ENCODE measurements at places on chromosomes 11 and 22.

- DNase-seq, result no peak
These were observed 4.1 kb downstream of the C11orf21 start for GRCh38 chr11:2297623-2298030.

DNA sequence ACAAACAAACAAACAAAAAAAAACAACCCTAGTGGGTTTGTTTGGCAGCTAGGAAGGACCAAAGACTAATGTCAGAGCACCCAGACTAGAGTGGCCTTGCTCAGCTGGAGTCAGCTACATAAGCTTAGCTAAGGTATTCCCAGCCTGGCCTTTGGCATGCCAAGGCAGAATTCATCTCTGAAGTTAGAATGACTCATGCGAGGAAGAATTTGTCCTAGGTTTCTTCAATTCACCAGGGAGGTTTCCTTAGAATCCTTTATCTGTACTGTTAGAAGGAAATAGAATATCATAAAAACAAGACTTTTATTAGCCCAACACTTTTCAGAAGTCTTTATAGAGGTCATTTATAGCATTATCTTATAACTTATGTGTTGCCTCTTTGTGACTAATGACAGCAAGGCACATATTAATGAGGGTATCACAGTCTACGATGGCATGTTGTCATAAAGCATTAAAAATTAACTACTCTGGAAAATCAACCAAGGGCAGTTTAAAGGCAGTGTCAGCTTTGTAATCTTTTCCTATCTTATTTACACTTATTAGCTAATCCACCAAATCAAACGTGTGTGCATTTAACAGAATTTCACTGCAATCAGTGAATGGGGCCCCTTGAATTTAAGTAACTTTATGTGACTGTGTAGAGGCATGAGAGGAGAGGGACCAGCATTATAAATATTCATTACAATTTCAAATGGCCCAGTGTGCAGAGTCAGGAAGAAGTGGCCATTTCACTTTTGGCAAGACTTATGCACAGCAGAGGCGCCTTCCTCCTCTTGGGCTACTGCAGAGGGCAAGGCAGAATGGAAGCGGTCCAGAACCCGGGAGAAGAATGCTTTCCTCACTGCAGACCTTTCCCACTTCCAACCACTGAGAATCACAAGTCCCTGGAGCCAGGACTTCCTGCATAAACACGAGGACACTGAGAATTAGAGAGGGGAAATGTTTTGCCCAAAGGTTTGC, 36.3 kb downstream of the SLC5A1 start:
- DNase-seq, result no peak

DNA sequence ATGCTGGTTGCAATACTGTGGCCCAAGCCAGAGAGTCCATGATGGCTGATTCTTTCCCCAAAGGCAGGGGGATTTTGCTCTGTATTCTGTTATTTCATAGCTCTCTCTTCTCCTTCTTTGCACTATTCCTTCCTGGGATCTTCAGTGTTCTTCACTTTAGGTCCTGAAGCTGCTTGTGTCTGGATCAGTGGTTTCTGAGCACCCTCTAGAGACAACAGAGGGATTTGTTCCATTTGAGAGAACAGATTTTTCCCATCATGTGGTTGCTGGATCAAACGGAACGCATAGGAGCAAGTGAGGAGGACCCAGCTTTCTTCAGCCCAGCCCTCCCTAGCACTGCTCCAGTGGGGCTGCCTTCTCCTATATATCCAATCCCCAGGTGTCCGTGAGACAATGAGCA, 68.7 kb upstream of the SYN3 start:
- no peak for DNase-seq

DNA sequence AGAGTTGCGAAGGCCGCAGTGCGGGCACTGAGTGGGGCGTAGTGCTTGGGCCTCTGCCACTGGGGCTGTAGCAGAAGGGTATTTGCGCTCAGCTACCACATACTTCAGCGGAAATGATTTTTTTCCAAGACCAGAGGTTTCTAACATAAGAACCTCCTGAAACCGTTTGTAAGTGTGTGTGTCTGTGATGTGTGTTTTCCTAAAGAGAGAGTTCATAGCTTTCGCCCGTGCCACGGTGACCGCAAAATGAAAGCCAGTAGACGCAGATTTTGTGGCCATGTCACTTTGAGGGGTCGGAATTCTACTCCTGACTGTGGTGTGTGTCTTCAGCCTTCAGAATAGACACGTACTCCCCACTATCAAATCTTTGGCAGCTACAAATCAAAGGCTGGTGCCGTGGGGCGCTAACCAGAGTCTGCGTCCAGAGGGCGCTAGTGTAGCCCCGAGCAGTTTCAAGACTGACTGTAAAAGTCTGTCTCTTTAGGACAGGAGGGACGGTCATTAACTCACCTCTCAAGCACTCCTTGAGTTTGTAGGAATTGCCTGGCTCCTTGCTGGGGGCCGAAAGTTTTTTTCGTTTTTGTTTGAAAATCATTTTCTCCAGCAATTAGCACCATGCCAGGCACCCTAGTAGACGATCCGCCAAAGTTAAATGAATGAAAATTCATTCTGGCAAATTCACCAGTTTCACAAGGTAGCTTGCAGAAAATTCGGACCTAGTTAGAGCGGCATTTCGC, 2.5 kb upstream of the CALCA start:
- DNase-seq, result peak; percentile 57

DNA sequence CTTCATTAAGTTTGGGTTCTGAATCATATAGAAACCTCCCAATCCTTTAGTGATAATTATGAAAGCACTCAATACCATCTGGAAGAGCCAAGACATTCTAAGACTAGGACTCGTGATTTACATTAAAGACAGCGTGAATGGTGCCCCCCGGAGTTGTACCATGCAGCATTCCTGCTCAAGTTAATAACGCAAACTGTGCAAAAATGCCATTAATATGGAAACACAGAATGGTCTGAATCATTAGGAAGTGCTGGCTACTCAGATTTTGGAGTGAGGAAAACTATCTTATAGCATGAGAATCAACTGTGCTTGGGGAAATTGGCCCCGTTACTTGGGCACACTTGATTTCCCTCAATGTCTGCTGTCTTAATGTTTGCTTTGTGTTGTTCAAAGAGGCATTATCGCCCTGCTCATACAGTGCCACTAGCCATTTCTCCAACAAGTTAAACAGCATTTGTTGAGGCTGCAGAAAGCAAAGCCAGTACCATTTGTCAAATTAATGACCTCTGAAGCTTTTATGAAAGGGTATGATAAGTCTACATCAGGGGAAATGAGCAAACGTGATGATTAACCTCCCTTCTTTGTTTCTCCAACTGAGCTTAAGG, 18.5 kb upstream of the TPH1 start:
- DNase-seq, result no peak

- DNase-seq, result peak; percentile 28
These were observed 1.3 kb downstream of the TP53I11 start for GRCh38 chr11:44949160-44950030.

- no peak for DNase-seq
These were observed 2.6 kb upstream of the PATZ1 start for GRCh38 chr22:31348766-31349165.

DNA sequence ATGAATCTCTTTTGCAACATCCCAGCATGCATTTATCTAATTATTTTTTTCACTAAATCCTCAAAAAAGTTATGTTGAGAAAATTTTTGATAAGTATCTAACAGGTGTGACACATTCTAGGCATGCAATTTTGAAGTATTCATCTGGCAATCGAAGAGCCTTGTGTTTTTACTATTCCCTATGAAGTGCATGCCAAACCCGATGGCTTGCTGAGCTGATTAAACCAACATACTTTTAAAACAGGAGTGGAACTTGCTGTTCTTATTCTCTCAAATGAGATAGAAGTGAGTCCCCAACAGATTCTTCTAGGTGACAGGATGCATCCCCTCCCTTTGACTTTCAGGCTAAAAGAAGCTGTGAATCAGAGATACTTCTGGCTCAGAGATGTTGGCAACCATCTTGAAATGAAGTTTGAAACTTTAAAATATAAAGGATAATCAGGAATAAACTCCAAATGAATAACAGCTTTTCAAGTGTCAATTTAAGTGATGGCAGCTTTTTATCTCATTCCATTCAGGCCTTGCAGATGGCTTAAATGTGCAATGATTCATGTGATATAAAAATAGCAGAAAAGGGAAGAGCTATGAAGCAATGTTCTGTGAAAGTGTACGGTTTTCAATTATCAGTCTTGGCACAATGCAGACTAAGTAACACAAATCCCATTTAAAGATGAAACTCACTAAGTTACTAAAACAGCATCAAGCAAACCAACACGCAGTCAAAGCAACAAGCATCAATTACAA, 67.7 kb downstream of the APOL5 start:
- no peak for DNase-seq

GRCh38 chr11:63012430-63012829, 3.2 kb downstream of the SLC22A8 start:
- no peak for DNase-seq

GRCh38 chr11:129317571-129317970, 58.1 kb upstream of the BARX2 start:
- DNase-seq, result no peak

- no peak for DNase-seq
These were observed 244.5 kb upstream of the MPPED2 start for GRCh38 chr11:30830681-30831080.

DNA sequence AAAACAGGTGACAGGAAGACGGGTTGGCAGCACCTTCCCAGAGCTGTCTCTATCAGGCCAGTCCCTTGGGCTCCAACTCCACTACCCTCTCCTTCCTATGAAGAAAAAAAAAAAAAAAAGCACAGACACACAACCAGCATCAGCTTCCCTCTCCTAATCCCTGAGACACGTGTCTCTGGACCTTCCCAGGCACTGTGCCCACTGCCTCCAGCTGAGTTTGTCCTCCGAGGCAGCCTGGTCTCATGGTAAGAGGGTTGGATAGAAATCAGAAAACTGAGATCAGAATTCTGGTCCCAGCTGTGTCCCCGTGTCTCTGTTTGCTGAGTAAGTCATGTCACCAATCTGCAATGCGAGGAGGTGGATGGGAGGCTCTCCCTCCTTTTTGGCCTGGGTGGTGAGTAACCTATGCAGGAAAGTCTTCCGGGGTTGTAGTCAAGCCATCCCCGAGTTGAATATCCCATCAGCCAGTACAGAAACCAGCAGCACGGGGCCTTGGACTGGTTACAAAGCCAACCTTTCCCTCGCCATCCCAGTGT, 193.7 kb upstream of the TBCEL start:
- no peak for DNase-seq

- no peak for DNase-seq
These were observed 80.5 kb downstream of the TP53I11 start for GRCh38 chr11:44870181-44870580.

GRCh38 chr11:82191695-82192094, 542.0 kb downstream of the FAM181B start:
- no peak for DNase-seq

- DNase-seq, result peak; percentile 80
These were observed 8.1 kb downstream of the BCL9L start for GRCh38 chr11:118917481-118918127.

GRCh38 chr22:20469110-20469868, 26.3 kb downstream of the KLHL22 start:
- no peak for DNase-seq

DNA sequence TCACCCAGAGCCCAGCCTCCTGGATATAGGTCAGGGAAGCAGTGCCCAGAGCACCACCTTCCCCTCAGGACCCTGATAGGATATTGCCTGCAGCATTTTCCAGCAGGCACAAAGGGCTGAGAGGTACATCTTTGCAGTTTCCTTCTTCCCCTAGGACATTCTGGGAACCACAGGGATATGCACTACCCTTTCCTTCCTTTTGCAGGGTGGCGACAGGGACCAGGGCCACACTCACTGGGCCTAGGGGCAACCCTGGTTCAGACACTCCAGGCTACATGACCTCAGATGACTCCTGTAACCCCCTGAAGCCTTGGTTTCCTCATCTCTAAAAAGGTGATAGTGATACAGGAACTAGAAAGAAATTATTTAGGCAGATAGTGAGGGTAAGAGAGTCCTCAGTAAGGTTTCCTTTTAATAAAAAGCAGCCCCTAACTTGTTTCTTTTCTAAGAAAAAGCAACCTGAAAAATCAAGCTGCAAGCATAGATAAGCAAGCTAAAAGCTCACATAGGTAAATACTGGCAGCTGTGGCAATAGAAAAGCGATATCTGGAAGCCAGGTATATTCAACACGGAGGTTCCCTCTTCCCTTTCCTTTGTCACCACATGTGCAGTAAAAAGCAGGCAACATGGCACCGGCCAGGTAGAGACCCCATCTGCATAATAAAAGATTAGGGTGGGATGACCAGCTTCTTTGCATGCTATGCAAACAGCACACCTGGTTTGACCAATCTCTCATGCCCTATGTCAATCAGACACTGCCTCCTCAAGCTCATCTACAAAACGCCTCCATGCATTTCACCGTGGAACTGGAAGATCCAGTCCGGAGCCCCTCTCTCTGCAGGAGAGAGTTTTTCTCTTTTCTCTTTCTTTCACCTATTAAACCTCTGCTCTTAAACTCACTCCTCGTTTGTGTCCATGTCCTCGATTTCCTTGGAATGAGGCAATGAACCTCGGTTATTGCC, 13.2 kb upstream of the MRGPRX2 start:
- DNase-seq, result no peak

DNA sequence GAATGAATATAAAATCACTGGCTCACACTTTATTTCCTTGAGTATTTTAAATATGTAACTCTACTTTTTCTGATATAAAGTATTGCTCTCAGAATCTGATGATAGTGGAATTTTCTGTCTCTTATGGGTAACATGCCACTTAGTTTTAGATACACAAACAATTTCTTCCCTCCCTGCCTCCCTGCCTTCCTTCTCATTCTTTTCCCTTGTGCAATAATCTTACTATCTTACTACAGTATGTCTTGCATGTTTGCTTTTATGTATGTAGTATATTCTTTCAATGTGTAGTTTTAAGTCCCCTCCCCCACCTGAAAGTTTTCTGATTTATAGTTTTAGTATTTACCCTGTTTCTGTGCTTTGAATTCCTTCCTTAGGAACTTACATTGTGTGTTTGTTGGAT, 48.4 kb downstream of the INSC start:
- DNase-seq, result no peak

- no peak for DNase-seq
These were observed 237.7 kb downstream of the BUD13 start for GRCh38 chr11:116535120-116535519.

- DNase-seq, result no peak
These were observed 20.2 kb upstream of the ACR start for GRCh38 chr22:50717709-50718351.

DNA sequence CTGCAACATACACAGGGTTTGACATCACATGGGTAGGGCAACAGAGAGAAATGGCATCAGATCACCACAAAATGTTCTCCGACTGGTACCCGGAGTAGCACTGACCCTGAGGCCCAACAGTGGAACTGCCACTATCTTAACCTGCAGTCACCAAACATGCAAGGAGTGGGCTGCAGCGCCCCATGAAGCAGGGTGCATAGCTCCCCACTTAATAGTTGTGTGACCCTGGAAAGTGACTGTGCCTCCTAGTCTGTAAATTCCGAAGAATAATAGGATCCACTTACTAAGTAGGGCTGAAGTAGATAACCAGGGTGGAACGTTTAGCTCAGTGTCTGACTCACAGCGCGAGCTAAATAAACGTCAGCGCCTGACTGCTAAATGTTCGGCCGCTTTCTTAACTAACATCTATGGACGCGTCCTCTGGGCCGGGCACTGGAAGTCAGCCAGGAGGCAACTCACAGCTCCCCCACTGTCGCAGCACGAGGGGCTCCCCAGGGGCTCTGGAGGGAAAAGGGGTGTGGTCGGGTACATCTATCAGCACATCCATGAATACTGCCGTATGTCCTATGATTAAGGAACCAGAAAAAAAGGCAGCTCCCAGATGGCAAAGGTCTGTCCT, 777 bp downstream of the LTO1 start:
- peak; percentile 11 for DNase-seq
